ENCODE measurements at places on chromosomes 1 and 21.

DNA sequence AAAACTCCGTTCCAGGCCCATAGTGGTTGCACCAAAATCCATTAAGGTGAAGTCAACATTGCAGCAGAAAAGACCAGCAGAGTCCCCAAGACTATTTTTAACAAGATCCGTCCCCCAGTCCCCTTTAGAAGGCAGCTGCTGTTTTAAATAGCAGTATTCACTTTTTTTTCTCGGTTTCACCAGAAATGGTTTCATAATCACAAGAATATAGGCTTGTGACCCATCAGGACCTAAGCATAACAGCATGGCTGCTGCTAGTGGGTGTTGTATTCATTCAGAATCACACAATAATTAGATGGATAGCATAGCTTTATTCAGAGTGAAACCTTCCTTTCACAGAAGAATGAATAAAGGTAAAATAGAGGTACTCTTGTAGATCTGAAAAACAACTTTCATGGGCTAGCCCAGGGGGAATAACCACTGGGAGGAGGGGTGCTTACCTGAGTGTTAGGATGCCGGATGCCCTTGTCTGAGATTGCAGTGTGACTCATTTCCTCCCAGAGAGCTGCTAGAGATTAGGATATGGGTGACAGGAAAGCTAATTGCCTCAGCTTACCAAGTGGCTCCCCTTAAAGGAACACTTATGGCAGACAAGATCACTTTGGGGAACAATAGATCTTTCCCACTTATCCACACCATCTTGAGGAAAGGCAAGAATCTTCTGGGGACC is 35.0 kb downstream of the ACKR1 start:
- no peak for DNase-seq

- DNase-seq, result no peak
Measured at GRCh38 chr1:20448671-20449071, 37.3 kb downstream of the CAMK2N1 start.

- DNase-seq, result no peak
Measured at GRCh38 chr21:33121715-33122475, 52.0 kb downstream of the OLIG1 start.

- no peak for DNase-seq
Measured at GRCh38 chr21:42411197-42411869, 7.6 kb downstream of the UBASH3A start.

GRCh38 chr1:161727256-161727924 is 6.0 kb downstream of the FCRLB start:
- DNase-seq, result no peak

DNA sequence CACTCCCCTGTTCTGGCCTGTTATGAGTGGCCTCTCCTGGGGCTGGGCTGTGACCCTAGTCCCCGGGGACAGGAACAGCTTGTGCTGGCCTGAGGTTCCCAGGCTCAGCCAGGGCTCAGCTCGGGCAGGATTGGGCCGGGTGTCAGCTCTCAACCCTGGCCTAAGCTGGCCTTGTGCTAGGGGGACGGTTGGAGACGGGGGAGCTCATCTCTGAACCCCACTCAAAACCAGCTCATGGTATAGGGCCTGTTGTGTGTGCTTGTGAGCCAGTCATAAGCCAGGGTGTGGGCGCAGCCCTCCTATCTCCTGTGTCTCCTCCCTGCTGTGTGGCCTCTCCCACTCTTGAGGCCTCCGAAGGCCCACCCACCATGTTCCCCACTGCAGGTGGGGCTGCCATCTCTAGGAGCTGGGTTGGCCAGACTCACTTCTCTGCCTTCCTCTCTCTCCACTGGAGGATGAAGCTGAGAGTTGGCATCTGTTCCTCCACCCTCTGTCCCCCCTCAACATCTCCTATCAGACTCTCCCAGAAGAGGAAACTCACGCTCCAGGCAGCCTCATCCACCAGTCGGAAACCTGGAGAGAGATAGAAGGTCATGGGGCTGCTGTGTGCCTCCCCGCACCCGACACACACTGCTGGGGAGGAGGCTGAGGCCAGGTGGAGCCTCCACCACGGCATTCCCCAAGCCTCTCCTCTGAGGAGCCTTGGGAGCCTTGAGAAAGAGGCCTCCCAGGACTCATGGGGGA is 1.4 kb downstream of the PEAR1 start:
- DNase-seq, result no peak

GRCh38 chr1:95018602-95019369 is 54.0 kb downstream of the ALG14 start:
- DNase-seq, result no peak

DNA sequence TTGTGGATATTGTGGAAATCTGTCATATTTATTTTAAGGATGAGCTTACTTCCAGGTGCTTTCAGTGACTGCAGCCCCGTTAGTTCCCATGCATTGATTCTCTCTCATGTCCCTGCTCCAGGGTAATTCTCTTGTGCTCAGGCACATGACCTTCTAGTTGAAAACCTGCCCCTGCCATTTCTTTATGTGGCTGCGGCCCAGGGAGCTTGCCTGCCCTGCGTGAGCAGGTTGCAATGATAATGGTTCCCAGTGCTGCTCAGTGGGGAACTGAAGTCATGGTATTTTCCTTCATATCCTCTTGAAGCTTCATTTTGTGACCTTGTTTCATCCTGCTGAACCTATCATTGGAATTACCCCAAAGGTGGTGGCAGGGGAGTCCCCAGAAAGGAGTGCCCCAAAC is 229.8 kb downstream of the DISC1 start:
- DNase-seq, result no peak

DNA sequence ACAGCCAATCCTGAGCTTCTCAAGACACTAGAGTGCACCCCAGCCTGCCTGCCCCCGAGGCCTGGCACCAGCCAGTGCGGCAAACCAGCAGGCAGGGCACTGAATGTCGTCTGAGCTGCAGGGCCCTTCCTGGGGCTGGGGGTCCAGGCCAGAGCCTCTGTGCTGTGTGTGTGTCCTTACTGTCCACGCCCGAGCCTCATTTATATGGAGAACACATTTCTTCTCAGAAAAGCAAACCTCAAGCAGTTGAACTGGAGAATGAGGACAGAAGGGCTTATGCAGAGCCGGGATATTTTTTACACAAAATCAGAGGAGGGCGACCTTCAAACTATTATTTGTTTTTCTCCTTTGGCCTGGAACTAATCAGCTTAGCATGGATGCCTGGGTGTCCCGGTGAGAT is 52.7 kb downstream of the POFUT2 start:
- DNase-seq, result no peak

DNA sequence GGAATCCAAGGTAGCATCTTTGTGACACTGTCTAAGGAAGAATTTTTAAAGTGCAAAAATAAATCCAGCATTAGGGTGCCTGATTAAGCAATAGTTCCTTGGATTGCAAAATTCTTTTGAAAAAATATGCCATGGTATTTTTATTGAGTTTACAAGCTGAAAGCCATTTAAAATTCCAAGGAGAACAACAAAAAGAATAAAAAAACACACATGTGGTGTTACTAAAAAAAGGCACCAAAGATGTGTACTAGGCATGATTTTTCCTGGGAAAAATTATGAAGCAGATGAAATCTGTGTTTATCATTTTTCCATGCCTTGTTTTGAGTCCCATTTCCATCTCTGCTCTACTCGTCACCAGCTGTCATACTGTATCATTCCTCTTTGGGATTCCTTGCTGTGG is 157.0 kb upstream of the ZNHIT6 start:
- DNase-seq, result no peak

- DNase-seq, result no peak
Measured at GRCh38 chr1:186722711-186723309, 42.6 kb upstream of the PTGS2 start.

DNA sequence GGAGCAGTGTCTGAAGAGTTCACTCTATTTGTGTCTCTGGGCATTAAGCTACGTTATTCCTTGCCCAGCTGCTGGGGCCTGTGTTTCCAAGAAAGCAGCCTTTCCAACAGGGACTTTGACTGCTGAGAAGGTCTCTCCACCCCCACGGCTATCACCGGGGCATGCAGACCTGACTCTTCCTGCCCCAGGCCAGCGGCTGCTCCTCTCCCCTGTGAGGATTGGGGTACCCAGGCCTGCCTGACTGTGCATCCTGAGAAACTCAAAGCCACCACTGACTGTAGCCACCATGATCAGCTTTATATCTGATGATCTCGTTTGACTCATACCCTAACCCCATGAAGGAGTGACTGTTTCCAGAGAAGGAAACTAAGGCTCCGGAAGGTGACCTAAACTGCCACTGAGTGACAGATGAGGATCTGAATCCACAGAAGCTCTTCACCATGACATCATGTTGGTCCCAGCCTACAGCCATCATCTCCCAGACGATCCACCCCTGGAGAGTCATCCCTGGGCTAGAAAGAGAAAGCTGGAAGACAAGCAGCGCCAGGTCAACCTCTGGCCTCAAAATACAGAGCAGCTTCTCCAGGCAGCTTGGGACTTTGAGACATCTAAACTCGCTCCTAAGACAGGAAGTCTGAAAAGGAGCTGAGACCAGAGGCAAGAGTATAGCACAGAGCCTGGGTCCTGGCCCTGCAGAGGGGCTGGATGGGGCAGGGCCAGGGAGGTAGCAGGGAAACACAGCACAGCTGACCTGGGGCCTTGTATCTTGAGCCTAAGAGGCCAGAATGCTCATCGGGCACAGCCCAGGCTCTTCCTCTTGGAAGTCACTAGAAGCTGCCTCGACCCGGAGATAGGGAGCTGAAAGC is 244.0 kb upstream of the VAMP3 start:
- no peak for DNase-seq

GRCh38 chr21:36976882-36977651 is 10.6 kb upstream of the HLCS start:
- no peak for DNase-seq

GRCh38 chr1:9421533-9421873 is 117.8 kb upstream of the SLC25A33 start:
- DNase-seq, result no peak

- no peak for DNase-seq
Measured at GRCh38 chr1:87359586-87359985, 30.9 kb downstream of the LMO4 start.

DNA sequence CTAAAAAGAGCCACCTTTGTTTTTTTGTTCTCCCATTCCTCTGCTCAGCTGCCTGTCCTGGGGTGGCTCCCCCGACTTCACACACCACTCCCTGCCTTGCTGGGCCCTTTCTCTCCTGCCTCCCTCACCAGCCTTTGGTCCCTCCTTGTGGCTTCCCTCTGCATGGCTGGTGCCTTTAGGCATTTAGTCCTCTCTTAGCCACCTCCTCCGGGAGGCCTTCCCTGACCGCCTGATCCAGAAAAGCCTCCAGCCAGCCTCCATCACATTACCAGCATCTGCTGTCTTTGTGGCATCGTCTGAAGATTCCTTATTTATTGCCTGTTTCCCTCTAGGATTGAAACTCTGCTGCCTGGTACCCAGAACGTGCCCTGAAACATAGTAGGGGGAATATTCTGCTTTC is 46.2 kb upstream of the ACOT11 start:
- no peak for DNase-seq

DNA sequence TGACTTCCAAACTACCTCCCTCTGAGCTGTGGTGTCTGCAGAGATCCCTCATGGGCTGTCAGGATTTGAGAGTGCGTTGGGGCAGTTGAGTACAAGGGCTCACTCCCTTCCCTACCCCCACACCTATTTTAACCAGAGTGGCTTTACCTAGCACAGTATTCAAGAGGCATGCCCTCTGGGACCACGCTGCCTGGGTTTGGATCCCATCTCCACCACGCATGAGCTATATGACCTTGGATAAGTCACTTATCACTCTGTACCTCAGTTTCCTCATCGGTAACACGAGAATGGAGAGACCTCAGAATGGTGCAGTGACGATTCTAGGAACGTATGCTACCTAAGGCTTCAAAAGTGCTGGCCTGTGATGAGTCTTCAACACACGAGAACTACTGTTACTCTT is 147.3 kb upstream of the WNT4 start:
- no peak for DNase-seq

GRCh38 chr1:174190691-174191199 is 31.4 kb downstream of the RABGAP1L start:
- no peak for DNase-seq

DNA sequence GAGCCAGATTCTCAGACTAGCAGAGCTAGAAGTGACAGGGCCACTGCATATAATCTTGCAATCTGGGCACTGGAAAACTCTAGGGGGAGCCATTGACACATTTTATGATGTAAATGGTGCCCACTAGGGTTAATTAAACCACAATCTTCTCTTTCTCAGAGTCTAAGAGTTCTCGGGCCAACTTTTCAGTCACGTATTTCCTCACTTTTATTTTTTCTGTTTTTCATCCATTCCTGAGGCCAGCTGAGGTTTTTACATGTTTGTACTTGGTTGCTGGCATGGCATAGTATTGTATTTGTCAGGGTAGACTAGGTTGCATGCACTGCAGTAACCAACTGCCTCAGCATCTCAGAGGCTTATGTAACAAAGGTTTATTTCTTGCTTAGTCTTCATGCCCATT is 138.2 kb downstream of the ZNF326 start:
- no peak for DNase-seq

DNA sequence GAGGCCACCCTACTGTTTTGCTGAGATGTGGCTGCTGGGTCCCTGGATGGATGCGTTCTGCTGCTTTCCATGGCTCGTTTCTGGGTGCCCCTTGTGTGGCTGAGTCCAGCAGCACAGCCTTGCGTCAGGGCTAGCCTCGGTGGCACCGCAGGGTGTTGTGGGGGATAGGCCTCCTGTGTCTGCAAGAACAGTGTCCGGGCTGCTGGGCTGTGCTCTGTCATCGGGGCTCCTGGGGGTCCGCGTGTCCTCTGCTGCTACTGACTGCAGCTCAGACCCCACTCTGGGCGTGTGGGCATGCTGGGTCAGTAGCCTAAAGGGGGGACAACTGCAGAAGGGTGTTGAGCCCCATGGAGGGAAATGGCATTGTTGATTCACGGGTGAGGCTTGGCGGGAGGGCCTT is 4.9 kb downstream of the RRP1 start:
- no peak for DNase-seq

GRCh38 chr1:156439777-156440183 is 60.8 kb downstream of the MEF2D start:
- DNase-seq, result no peak

GRCh38 chr1:107100331-107100984 is 40.4 kb upstream of the NTNG1 start:
- no peak for DNase-seq
